ENCODE measurements at places on chromosomes 2 and 18.

- DNase-seq, result no peak
Measured at GRCh38 chr2:219748671-219749570, 121.5 kb downstream of the SLC4A3 start.

- no peak for DNase-seq
Measured at GRCh38 chr2:9033385-9034168, 30.1 kb upstream of the MBOAT2 start.

- no peak for DNase-seq
Measured at GRCh38 chr2:71566372-71566771, 113.0 kb downstream of the DYSF start.

- no peak for DNase-seq
Measured at GRCh38 chr18:41378598-41378997, 576.4 kb upstream of the PIK3C3 start.

GRCh38 chr18:73254564-73254963, 386.8 kb upstream of the NETO1 start:
- no peak for DNase-seq

GRCh38 chr2:202049840-202050239, 16.2 kb downstream of the FZD7 start:
- DNase-seq, result no peak

- DNase-seq, result no peak
Measured at GRCh38 chr2:127104881-127105655, 1.9 kb downstream of the BIN1 start.

DNA sequence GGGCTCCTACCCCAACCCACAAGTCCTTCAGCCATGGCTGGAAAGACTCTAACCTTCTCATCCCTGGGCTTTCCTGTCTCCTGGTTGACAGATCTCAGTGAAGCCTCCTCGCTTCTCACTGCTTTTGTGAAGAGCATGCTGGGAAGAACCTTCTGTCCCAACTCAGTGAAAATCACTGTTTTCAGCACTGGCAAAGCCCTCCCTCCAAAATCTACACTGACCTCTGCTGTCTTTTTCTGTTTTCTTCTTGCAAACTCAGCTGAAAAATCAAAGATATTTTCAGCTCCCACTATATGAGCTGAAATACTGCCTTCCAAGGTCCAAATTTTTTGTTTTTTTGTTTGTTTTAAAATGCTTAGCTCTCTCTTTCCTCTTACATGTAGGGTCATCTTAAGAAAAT, 266.3 kb upstream of the AGAP1 start:
- DNase-seq, result no peak

DNA sequence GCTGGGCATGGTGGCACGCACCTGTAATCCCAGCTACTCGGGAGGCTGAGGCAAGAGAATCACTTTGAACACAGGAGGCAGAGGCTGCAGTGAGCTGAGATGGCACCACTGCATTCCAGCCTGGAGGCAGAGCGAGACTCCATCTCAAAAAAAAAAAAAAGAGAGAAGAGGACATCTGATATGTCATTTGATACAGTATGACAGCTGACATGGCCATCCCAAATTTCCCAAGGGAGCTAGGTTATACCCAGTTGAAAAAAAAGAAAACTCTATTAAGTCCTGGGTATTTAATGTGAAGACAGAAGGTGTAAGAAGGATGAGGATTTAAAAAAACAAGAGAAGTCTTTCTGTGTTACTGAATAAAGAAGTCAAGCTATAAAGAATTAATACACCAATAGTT, 23.3 kb downstream of the CLASP1 start:
- no peak for DNase-seq

DNA sequence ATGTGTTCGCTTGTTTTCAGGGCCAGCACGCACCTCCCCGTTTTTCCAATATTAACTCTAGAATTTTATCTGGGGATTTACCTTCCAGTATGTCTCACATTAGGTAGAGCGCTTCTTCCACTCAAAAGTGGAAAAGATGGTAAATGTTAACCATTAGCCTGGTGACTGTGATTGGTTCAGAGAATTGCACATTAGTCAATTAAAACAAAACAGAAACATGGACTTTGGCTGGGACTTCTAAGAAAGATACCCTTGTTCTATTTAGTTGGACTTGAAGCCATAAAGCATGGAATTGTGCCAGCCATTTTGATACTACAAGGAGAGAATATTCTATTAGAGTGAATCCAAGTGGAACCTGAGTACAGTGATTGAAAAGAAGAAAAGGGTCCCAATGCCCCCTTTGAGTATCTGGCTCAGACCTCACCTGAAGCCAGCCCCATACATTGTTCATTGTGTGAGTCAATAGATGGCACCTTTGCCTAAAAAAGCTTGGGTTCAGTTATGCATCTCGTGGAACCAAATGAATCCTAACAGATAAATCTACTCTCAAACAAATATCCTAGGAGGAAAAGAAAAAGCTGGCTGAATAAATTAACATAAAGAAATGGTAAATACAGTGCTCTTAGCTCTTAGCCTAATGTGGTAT, 354.3 kb downstream of the IRS1 start:
- DNase-seq, result no peak

DNA sequence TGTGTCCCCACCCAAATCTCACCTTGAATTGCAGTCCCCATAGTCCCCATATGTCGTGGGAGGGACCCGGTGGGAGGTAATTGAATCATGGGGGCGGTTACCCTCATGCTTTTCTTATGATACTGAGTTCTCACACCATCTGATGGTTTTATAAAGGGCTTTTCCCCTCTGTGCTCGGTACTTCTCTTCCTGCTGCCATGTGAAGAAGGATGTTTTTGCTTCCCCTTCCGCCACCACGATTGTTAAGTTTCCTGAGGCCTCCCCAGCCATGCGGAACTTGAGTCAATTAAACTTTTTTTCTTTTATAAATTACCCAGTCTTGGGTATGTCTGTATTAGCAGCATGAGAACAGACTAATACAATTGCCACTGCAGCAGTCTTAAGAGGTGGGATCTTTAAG, 134.9 kb downstream of the LTBP1 start:
- DNase-seq, result no peak
